ENCODE measurements at places on chromosomes 7 and 10.

- no peak for DNase-seq
Measured at GRCh38 chr7:49397750-49398149, 375.7 kb upstream of the VWC2 start.

- DNase-seq, result no peak
Measured at GRCh38 chr7:54546986-54547314, 4.8 kb downstream of the VSTM2A start.

GRCh38 chr7:149615690-149616270, 118.2 kb upstream of the ZNF746 start:
- DNase-seq, result no peak

GRCh38 chr7:155256761-155257481, 40.8 kb upstream of the INSIG1 start:
- no peak for DNase-seq

DNA sequence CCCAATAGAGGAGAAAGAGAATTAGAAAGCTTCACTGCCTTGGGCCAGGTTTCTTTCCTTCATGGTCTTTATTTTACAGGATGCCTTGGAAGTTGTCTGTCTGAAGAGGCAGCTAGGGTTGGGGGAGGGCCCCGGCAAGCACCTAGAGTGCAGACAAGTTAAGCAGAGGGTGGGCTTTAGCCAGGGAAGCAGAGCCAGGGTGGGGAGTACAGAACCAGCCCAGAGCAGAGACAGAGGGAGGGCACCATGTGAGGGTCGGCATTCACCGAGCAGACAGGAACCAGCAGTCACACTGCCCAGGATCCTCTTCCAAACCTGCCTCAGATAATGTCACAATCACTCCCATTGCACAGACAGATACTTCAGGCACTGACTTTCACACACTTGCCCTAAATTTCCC, 75.9 kb downstream of the ADARB2 start:
- no peak for DNase-seq

- no peak for DNase-seq
Measured at GRCh38 chr7:67870396-67870795, 873.8 kb downstream of the TYW1 start.

- peak; percentile 7 for DNase-seq
Measured at GRCh38 chr10:115001506-115002381, 63.7 kb downstream of the TRUB1 start.

GRCh38 chr7:134343796-134344195, 27.1 kb upstream of the SLC35B4 start:
- DNase-seq, result no peak

DNA sequence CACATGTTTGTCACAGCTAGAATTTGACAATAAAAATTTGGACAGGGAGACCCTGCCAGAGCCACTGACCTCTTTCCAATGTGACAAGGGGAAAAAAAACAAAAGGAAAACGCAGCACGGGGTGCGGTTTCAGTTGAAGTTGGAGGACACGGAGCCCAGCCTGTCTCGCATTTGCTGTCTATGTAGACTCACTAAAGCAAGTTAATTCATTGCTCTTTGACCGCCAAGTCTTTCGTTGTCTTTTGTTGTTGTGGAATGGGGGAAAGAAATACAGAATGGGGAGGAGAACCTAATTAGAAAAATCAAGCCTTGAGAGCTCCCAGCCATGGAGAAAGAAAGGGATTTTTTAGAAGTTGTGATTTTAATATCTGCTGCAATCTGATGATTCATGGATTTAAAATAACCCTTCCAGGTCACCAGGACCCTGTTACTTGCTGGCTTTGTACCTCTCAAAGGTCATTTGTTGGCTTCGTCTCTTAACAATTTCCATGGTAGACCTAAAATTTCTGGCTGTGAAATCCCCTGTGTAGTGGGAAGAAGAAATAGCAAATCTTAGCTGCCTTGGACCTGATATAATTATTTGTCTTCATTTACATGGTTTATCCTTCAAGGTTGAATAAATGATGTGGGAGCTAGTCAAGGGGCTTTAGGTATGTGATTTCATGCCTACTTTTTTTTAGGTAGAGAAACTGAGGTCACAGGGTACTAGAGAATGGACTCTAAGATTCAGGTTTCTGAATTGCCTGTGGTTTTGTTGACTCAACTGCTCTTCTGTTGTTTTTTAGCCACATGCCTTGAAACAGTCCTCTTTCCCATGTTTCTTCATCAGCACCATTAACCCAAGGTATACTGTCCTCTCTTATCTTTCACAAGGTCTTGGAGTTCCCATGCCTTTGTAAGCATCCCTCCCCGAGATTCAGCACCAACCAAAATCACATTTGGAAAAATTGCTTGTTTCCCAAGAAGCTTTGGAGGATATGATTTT, 78.7 kb downstream of the TCF7L2 start:
- DNase-seq, result no peak

All from SK-N-DZ (cell line).